ENCODE measurements at places on chromosomes 12 and 14.

DNA sequence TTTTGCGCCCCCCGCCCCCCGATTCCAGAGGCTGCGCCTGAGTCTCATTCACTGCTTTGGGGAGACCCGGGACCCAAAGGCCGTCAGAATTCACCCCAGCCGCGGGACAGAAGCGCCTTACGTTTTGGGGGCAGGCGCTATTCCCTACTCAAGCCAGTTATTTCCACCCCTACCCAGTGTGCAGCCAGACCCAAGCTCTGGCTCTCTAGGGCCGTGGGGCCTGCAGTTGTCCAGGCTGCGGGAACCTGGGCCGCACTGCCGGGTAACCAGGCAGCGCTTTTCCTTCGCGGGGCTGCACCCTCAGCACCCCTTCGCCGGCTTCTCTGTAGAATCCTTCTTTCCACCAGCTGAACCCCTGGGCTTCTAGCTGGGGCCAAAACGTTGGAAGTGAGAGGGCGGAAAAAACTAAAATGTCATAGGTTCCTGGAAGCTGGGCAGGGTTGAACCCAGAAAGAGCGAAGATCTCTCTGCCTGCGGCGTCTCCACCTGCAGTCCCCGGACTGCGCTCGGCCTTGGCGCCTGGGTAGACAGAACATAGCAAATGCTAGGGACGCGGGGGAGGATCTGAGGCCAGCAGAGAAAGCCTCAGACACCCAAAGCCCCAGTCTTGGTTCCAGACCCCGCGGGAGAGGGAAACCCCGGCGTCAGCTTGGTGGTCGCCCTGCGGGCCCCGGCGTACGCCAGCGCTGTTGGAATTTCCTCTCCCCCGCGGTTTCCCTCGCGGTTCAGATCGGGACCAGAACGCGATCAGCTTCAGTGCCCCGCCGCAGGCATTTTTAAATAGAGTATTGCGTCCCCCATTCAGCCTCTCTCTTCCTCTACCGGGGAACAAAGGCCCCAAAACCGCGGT is 18.3 kb downstream of the TBX3 start:
- DNase-seq, result no peak

DNA sequence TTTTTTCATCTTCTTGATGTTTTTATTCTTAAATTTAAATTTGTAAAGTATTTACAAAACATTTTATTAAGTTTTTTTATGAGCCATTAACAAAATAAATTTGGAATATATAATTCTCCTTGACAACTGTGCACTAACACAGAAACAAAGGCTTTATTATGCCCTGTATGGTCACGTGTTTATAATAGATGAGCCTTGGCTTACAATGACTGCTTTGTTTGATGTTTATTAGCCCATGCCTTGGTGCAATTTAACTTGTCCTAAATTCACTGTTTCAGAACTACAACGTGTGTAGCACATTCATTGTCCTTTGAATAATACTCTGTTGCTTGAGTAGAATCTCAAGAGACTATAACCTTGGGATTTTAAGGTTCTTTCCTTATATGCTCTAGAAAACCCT is 59.8 kb downstream of the CNTN1 start:
- no peak for DNase-seq

GRCh38 chr14:72863216-72864006 is 30.5 kb downstream of the DPF3 start:
- no peak for DNase-seq

DNA sequence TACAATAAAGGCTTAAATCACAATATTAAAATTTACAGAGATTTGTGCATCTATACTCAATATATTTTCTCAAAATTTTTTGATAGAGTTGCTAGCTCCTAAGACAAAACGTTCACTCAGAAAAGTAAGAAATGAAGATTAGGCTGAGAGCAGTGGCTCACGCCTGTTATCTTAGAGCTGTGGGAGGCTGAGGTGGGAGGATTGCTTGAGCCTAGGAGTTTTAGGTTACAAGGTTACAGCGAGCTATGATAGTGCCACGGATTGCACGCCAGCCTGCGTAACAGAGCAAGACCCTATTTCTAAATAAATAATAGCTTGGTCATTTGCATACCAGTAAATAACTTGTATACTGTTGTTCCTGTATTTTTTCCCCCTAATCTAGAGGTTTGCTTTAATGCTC is 35.0 kb upstream of the CFL2 start:
- DNase-seq, result no peak

DNA sequence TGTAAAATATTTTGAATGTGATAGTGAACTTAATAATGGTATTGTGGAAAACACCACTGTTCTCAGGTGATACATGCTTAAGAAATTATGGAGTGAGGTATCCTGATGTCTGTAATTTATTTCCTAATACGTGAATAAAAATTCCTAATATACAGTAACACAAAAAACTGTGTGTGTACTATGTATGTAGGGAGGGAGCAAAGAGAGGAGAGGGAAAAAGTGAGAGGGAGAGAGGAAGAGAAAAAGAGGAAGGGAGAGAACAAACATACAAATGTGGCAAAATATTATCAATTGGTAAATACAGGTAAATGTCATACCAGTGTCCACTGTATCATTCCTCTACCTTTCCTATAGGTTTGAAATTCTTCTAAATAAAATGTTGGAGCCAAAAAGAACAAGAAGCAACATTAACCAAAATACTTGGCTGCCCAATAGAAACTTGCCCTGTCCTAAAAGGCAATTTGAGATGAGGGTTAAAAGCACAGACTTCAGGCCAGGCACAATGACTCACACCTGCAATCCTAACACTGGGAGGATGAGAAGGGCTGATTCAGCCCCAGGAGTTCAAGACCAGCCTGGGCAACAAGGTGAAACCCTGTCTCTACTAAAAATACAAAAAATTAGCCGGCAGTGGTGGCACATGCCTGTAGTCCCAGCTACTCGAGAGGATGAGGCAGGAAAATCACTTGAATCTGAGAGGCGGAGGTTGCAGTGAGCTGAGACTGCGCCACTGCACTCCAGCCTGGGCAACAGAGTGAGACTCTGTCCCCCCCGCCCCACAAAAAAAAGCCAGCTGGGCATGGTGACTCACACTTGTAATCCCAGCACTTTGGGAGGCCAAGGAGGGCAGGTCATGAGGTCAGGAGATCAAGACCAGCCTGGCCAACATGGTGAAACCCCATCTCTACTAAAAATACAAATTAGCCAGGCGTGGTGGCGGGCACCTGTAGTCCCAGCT is 14.5 kb downstream of the R3HDM2 start:
- DNase-seq, result no peak

- DNase-seq, result no peak
Observed at GRCh38 chr14:105091517-105092170, 26.4 kb upstream of the GPR132 start.

DNA sequence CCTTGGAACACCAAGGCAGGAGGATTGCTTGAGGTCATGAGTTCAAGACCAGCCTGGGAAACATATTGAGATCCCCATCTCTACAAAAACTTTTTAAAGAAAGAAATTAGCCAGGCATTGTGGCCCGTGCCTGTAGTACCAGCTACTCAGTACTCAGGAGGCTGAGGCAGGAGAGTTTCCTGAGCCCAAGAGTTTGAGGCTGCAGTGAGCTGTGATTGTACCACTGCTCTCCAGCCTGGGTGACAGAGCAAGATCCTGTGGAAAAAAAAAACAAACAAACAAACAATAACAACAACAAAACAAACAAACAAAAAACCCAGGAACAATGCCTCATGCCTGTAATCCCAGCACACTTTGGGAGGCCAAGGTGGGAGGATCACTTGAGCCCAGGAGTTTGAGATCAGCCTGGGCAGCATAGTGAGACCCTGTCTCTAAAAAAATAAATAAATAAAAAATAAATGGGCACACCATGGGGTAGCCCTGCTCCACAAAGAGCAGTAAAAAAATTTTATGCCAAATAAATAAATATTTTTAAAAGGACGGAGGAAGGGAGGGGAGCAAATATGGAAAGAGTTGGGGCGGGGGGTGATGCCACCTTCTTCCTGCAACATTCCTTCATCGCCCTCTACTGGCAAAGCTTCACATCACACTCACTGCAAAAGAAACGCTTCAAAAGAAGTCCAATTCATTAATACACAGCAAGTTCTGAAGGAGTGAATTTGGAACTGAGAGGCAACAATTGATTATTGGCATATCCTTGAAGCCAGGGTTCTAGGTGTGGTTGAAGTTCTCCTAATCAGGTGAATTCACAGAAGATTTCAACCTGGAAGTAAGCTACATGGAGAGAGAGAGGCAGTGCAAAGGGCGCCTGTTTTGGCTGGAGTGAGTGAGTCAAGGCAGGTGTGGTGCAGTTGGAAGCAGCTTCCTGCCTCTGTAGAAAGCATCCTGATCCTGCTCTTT is 8.8 kb upstream of the GNPTAB start:
- DNase-seq, result peak; percentile 59

DNA sequence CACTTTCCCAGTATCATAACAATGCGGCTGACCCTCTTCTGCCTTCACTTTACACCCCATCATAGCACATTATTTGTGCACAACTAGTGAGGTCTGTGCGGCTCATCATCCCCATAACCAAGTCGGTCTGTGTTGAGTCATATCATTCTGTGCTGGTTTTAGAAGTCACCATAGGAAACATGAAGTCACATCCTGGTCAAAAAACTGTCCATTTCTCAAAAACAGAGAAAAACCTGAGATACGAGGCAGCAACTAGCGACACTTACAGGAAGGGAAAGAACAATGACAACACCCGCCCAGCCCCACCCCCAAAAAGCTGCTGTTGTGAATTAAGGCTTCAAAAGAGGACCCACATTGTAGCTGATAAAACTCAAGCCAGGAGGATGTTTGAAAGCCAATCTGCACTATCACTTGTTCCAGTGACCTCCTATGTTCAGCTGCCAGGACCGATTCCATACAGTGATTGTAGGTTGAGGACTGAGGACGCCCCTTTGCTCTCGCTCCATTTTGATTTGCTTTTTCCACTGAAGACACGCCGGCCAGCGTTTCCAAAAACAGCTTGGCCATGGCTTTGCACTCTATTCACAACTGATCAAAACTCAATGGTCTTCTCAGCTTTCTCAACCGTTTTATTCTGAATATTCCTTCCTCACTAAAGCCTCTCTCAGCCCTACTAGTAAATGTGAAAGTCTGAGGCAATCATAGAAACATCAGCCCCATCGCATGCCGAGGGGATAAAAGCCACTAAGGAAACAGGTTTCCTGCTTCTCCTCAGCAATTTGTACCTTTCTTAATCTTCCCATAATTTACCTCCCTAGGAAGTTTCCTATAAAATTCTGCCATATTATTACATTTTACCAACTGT is 87.5 kb downstream of the DUSP16 start:
- peak; percentile 13 for DNase-seq

GRCh38 chr12:16002880-16003279 is 91.7 kb downstream of the DERA start:
- no peak for DNase-seq

DNA sequence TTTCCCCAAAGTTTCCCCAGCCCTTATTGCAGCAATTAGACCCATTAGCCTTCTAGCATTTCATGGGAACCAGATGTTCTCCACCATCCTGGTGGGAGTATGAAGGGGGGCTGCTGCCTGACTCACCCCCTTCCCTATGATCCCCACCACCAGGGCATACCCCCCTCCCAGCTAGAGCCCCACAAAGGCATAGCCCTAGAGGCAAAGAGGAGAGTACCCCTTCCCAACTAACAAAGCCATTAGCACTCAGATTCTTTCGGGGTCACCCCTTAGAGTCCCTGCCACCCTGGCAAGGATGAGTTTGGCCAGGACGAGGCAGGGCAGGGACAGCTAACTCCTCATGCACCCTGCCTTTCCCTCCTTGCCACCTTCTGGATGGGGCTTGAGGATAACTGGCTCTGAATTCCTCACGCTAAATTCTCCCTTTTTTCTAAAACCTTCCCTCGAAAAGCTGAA is 9.2 kb downstream of the RARG start:
- DNase-seq, result no peak

DNA sequence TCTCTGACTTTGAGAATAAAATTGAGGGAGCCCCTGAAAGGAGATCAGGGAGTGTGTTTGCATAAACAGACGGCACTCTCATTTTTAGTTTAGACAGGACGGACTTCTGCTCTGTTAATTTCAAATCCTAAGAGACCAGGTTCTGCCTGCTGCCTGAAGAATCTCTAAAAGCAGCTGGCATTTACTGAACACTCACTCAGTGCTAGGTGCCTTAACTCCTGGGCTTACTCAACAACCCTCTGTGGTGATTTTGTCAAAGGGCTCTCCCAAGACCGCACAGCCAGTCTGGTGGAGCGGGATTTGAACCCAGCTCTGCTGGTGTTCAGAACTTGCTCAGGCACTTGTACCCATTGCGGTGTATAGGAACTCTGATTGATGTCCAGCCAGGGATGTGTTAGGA is 2.2 kb downstream of the ORAI1 start:
- no peak for DNase-seq

GRCh38 chr12:111056618-111057521 is 136.5 kb upstream of the MYL2 start:
- DNase-seq, result no peak

DNA sequence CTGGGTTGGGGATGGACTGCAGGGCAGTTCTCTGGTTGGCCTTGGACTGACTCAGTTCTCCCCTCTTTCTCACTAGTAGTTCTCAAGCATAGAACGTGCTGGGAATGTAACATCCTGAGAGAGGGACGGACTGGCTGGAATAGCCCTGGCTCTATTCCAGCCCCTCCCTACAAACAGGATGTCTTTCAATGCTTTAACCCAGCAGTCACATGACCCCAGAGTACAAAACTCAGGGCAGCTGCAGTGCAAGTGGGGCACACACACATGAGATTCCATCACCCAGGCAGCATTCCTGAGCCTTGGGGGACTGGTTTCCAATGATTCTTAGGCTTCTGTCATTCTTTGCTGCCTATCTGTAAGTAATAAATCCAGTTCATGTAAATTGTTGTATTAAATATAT is 1.6 kb upstream of the ACOT6 start:
- DNase-seq, result no peak

GRCh38 chr12:54439521-54440255 is 20.6 kb upstream of the ITGA5 start:
- DNase-seq, result no peak

DNA sequence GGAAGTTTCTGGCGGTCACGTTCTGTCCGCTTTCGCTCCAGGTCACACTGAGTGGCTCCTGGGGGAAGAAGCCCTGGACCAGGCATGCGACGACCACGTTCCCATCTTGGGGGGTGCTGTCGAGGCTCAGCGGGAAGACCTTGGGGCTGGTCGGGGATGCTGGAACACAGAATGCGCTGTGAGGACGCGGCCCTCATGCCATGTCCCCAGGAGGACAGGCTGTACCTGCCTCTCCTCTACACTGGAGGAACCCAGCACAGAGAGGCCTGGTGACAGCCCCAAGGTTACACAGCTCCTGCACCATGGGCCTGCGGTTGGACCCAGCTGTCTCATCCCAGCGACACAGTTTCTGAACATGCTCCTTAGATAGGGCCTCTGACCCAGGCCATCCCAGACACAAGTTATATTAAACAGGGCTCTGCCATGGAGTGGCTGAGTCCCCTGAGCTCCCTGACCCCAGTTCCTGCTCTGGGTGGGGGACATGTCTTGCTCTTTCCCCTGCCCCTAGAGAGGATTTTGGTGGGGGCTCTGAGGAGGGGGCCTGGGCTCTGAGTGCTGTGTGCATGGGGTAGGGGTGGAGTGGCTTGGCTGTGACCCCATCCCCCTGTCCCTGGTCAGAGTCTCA is 62.0 kb downstream of the TMEM121 start:
- no peak for DNase-seq

DNA sequence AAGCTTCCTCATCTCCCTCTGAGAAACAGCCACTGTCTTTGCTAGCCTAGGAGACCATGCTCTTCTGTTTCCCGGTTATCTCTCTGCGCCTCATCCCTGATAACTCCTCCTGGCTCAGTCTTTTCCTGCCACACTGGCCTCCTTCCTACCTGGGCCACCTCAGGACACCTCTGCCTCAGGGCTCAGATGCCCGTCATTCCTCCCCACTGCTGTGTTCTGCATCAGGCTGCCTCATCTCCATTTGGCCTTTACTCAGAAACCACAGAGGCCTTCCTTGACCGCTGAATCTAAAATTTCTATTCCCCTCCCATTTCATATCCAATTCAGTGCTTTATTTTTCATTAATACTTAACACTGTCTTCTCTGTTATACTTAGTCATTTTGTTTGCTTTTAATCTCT is 311.0 kb upstream of the RGS6 start:
- DNase-seq, result no peak
